BJ (cell line): ENCODE measurements at places on chromosomes 12 and 14. TPM values are rescaled to one million over a fixed set of nuclear protein-coding genes. Genes with fewer than 3 reads are reported as not detected.

KLHDC1 gene
- 0.25 and 0.82 TPM in 2 replicates for polyA plus RNA-seq

GCN1 gene
- polyA plus RNA-seq = 33.7 and 59.7 TPM in 2 replicates

KDM2B gene
- 7.9 and 15.0 TPM in 2 replicates for polyA plus RNA-seq

COX6A1 gene
- 362 and 557 TPM in 2 replicates for polyA plus RNA-seq

OR4K15 gene
- not detected in 2 replicates for polyA plus RNA-seq

BLOC1S1 gene
- 147 and 172 TPM in 2 replicates for polyA plus RNA-seq

TXNDC16 gene
- polyA plus RNA-seq = 1.1 and 2.0 TPM in 2 replicates

ZDHHC22 gene
- not detected in 2 replicates for polyA plus RNA-seq

TAS2R46 gene
- 0.09 and 0.11 TPM in 2 replicates for polyA plus RNA-seq

ARHGDIB gene
- 22.7 and 31.7 TPM in 2 replicates for polyA plus RNA-seq

IQSEC3 gene
- polyA plus RNA-seq = not detected in 2 replicates

CARMIL3 gene
- polyA plus RNA-seq = 0.02 and 0.04 TPM in 2 replicates

PTHLH gene
- polyA plus RNA-seq = 0.10 and 0.22 TPM in 2 replicates

DCN gene
- polyA plus RNA-seq = 823 and 944 TPM in 2 replicates

CD163L1 gene
- 1.0 and 1.6 TPM in 2 replicates for polyA plus RNA-seq

ALDH1L2 gene
- polyA plus RNA-seq = 76.1 and 129 TPM in 2 replicates

FOXG1 gene
- polyA plus RNA-seq = 0.01 TPM in 1 of 2 replicates, not detected in the other

IL22 gene
- polyA plus RNA-seq = not detected in 2 replicates

SLC4A8 gene
- 4.9 and 7.3 TPM in 2 replicates for polyA plus RNA-seq

KRT83 gene
- polyA plus RNA-seq = 0.07 and 0.10 TPM in 2 replicates

OR11G2 gene
- polyA plus RNA-seq = not detected in 2 replicates

PDZRN4 gene
- not detected in 2 replicates for polyA plus RNA-seq

SOX5 gene
- 0.13 and 0.16 TPM in 2 replicates for polyA plus RNA-seq

FOXN4 gene
- polyA plus RNA-seq = not detected in 2 replicates

FGD6 gene
- polyA plus RNA-seq = 2.1 and 4.4 TPM in 2 replicates

TBC1D30 gene
- 0.22 and 0.23 TPM in 2 replicates for polyA plus RNA-seq

KLRC1 gene
- polyA plus RNA-seq = not detected in 2 replicates

EIF2B2 gene
- polyA plus RNA-seq = 78.0 and 79.8 TPM in 2 replicates

TRPV4 gene
- polyA plus RNA-seq = 7.4 and 13.4 TPM in 2 replicates

NTS gene
- polyA plus RNA-seq = not detected in 2 replicates

MIP gene
- polyA plus RNA-seq = 0.10 and 0.12 TPM in 2 replicates

CRADD gene
- 16.6 and 17.0 TPM in 2 replicates for polyA plus RNA-seq

KRT8 gene
- 31.1 and 41.6 TPM in 2 replicates for polyA plus RNA-seq

HOXC13 gene
- 1.0 and 1.1 TPM in 2 replicates for polyA plus RNA-seq

OR8S1 gene
- polyA plus RNA-seq = not detected in 2 replicates

SYNE3 gene
- 3.5 TPM in 2 replicates for polyA plus RNA-seq

RTL1 gene
- not detected in 2 replicates for polyA plus RNA-seq

YEATS4 gene
- polyA plus RNA-seq = 7.8 and 9.1 TPM in 2 replicates

CNTN1 gene
- 0.11 and 0.40 TPM in 2 replicates for polyA plus RNA-seq

TAS2R10 gene
- 0.07 and 0.17 TPM in 2 replicates for polyA plus RNA-seq

CLEC2A gene
- not detected in 2 replicates for polyA plus RNA-seq

DIO3 gene
- polyA plus RNA-seq = not detected in 2 replicates

CLBA1 gene
- polyA plus RNA-seq = 4.5 and 5.9 TPM in 2 replicates

GALNT6 gene
- 27.7 and 47.1 TPM in 2 replicates for polyA plus RNA-seq
